ENCODE measurements at places on chromosomes 3 and 15.
A peak's percentile ranks its signal among the peaks of the same experiment; 100 is the strongest.

DNA sequence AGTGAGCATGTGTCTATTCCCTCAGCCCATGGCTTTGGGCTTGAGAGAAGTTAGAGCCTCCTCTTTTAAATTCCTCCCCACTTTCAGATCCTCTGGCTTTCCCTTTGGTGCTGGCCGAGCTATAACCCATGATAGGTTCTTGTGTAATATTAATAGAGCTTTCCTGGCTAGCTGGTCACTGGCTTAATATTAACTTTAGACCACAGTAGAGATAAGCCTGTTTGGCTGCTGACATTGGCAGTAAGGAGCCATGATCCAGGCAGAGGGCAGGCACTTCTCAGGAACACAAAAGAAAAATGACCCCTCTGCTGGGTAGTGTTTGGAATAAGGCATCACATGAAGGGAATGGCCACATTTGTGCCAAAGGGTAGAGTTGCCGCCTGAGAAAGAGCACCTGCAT is 65.4 kb upstream of the UMPS start:
- no peak for DNase-seq

DNA sequence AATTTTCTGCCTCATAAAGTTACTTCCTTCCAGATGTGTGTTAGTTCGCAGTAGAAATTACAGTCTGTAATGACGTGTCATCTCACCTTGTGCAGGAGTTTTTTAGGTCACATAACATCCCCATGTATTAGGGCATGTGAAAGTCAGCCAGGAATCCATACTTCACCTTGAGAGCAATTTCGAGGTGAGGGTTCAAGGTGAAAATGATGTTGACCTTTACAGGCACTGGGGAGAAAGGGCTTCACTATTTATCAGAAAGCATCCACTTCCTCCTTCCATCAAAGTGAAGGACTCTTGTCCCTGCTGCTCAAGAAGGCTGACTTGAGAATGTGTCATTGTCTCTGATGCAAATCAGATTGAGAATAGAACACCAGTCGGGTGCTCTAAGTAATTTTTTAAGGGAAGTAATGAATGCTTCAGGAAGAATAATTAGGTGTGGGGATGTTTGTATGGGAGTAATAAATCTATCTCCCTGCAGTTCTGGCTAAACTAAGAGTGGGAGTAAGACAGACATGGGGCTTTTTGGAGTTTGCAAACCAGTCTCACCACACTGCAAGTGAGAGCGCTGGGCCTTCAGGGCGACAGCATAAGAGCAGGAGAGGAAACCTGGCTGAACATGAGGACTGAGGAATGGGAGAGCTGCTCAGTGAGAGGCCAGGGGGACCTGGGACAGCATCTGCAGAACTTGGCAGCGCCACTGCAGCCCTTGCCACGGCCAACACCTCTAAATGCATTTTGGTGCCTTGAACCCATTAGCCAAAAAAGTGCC is 85.9 kb upstream of the IL12A start:
- no peak for DNase-seq

GRCh38 chr3:69460034-69460433 is 74.1 kb upstream of the FRMD4B start:
- no peak for DNase-seq

GRCh38 chr15:39022532-39023305 is 458.1 kb upstream of the RASGRP1 start:
- DNase-seq = no peak

DNA sequence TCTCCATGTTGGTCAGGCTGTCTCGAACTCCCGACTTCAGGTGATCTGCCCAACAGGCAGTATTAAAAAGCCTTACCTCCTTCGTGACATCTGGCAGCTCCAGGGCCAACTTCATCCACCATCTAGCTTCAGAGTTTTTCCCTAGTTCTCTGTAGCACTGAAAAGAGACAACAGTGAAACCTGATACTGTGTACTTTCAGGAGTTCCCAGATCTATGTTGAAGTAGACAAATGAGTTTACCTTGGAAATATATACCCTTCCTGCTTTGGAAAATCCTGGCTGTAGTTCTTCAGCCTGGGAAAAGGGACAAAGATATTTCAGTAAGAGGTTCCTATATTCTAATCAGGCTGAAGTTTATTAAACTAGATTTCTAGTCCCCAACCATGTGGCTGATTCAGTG is 18.0 kb downstream of the RMDN3 start:
- no peak for DNase-seq

- DNase-seq = no peak
Observed at GRCh38 chr15:83462953-83463433, 15.9 kb downstream of the SH3GL3 start.

DNA sequence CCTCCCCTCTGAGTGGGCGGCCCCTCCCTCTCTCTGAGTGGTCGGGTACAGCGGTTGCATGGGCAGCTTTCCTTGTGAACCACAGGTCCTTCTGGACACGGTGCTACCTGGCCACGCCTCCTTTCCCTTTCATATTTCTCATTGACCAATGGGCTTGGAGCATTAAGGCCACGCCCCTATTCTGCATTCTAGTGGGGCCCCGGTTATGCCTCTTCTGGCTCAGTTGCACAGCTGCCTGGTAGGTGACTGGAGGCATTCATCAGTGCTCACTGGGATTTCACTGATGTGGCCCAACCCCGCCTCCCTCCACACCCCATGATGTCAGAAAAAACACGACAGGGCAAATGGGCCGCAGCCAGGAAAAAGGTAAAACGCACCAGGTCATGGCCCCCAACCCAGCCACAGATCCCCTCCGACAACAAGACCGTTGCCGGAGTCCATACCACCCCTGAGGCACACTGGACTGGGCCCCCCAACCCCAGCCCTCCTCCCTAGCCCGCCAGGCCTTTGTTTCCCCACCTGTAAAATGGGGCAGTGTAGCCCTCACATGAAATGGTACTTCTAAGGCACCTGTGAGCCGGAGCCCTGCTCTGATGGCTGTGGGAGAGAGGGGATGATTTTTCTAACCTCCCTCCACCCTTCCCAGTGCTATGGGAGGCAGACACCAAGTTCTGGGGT is 26.3 kb downstream of the NGRN start:
- DNase-seq = peak; percentile 20

GRCh38 chr3:138946663-138947494 is at the start of the genes FOXL2 and FOXL2NB:
FOXL2 (minus strand) TSS chr3:138947137; CDS start chr3:138946722, 415 bp downstream.
FOXL2NB (plus strand) TSS chr3:138947217; CDS start chr3:138947365, 148 bp downstream.
- DNase-seq = no peak

Measured in activated CD4-positive, alpha-beta T cell treated with anti-CD3 and anti-CD28 coated beads, Interleukin-2, amount 10 ng/mL, durations not matched to agents 7 days and 5 days (primary cell).